Parietal lobe (tissue), 2 donors: ENCODE measurements at places on chromosomes 2 and 18. TPM values are rescaled to one million over a fixed set of nuclear protein-coding genes. Genes with fewer than 3 reads are reported as not detected.

Gene RAB27B
- 17.2 TPM for total RNA-seq

Gene MPV17
- 107 TPM for total RNA-seq

Gene PRKD3
- total RNA-seq: 43.2 TPM

Gene UGT1A5
- not detected for total RNA-seq

Gene TEX44
- total RNA-seq: not detected
